Omental fat pad (tissue), 4 donors: ENCODE measurements at places on chromosomes 7 and 10.
A peak's percentile ranks its signal among the peaks of the same experiment; 100 is the strongest.

GRCh38 chr7:16399265-16399831 lies 22.0 kb downstream of the CRPPA start:
- DNase-seq: no peak

DNA sequence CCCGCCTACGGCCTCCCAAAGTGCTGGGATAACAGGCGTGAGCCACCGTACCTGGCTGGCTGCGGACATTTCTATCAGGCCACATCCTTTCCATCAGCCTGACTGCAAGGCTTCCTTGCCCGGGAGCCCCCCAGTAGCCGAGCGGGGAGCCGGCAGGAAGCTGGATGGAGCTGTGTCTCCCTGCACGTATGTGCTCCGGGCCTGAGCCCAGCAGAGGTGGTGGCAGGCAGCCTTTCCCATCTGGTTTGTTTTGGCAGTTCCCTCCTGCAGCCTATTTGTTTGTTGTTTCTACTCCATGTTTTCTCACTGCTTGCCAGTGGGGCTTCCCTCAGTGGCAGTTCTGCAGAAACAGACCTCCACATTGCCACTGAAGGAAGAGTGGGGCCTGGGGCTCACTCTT lies 5.4 kb downstream of the POP7 start:
- no peak for DNase-seq

DNA sequence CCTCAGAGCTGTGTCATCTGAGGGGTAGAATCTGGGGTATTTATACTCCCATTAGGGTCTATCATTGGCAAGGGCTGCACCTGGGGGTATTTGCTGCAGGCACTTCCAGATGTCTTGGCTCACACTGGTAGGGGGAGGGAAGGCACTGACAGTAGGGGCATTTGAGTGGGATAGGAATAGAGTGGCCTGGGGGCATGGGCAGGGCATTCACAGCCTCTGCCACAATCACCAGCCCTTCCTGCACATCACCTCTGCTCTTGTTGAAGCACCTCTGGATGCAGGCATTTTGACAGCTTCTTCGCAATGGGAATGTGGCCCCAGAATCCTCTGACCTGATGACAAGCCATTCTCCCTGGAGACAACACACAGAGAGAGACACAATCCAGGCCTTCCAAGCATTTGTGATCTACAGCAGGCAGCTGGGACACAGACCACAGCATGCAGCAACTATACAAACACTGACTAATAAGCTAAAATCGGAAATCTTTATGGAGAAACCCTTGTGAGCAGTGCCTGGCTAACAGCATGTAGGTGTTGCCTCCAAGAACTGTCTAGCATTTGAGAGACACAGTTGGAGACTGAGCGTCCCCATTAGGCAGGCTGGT lies 178.5 kb downstream of the KCNMA1 start:
- no peak for DNase-seq

GRCh38 chr7:77409739-77410547 lies 6.2 kb downstream of the GSAP start:
- DNase-seq: no peak

DNA sequence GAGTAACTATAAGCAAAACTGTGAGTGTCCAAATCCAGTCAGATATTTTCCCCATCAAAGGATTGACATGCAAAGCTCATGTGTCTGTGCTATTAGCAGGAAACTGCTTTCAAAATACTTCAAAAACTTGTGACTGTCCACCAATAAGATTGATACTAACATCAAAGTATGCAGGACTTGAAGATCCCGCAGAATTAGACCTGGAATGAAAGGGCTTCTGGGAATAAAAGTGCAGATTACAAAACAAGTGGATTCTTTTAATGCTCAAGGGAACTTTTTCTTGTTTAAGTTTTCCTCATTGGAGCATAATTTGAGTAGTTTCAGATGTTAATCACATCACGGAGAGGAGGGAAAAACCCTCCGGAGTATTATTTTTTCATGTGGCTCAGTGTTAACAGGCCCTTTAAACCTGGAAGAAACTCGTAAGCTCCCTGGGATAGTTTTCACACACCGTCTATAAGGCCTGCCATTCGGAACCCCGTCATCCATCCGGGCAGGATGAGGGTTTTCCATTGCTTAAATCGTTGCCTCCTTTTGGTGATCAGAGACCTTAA lies 33.9 kb upstream of the MKX start:
- DNase-seq: no peak

GRCh38 chr10:13830385-13830784 lies 243.6 kb downstream of the PRPF18 start:
- DNase-seq: no peak

DNA sequence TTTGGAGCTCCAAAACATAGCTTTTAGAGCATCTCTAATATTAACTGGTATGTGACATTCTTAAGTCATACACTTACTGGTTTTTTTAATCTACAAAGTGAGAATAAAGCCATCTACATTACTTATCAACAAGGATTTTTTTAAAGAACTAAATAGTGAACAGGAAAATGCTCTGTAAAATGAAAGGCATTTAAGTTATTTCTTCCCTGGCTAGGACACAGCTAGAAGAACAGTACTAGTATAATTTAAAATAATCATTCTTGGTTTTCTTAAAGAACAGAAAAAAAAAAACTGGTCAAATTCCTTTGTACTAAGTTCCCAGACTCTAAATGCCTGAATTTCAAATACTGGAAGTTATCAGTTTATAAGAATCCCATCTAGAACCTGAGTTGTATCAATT lies 139.5 kb downstream of the SRPK2 start:
- DNase-seq: no peak

- DNase-seq: no peak
Observed at GRCh38 chr10:125265579-125265955, 105.2 kb upstream of the CTBP2 start.

- DNase-seq: no peak
Observed at GRCh38 chr7:138924501-138925225, 56.5 kb downstream of the KIAA1549 start.

DNA sequence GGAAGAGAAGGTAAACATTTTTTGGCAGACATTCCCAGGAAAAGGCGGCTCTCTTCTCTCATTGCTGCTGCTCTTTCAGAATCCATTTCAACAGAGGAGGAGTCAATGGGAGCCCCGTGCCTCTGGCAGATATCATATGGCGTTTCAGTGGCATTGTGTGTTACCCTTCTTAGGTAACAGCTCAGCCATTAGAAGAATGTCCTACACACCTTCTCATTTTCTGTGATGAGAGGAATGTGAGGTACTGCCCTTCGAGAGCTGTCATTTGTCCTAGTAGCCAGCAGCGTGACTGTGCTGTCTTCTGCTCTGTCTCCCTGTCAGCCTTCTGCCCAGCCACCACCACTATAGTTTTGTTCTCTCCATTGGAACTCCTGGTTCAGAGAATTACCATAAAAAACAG lies 102.4 kb downstream of the EGFR start:
- no peak for DNase-seq

- no peak for DNase-seq
Observed at GRCh38 chr7:23787272-23787671, 77.3 kb downstream of the STK31 start.

- no peak for DNase-seq
Observed at GRCh38 chr10:74921744-74922143, 95.3 kb downstream of the KAT6B start.

- no peak for DNase-seq
Observed at GRCh38 chr7:71535616-71536015, 403.7 kb downstream of the GALNT17 start.

GRCh38 chr7:151572136-151572535 lies 52.4 kb upstream of the RHEB start:
- DNase-seq: no peak

GRCh38 chr7:80729591-80730320 lies 91.3 kb downstream of the CD36 start:
- DNase-seq: no peak

DNA sequence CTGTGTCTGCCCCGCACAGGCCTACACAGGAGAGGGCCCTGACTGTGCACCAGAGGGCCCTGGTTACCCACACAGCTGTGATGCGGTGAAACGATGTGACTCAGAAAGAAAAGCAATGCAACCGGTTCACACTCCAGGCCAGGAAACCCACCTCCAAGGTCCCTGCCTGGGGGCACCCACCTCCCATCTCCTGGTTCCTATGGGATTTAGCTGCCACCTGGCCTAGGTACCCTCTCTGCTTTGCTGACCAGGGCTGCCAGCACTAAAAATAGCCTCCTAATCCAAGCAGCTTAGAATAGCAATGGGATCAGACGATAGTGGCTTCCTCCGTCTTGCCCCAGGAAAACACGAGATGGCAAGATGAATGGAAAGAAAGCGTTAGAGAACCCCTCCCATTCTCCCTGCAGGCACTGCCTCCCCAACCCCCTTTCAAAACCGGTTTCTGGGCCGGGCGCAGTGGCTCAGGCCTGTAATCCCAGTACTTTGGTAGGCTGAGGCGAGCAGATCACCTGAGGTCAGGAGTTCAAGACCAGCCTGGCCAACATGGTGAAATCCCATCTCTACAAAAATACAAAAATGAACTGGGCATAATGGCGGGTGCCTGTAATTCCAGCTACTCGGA lies 12.4 kb downstream of the RBP3 start:
- DNase-seq: no peak

- DNase-seq: no peak
Observed at GRCh38 chr7:134552105-134552504, 3.2 kb downstream of the AKR1B15 start.

DNA sequence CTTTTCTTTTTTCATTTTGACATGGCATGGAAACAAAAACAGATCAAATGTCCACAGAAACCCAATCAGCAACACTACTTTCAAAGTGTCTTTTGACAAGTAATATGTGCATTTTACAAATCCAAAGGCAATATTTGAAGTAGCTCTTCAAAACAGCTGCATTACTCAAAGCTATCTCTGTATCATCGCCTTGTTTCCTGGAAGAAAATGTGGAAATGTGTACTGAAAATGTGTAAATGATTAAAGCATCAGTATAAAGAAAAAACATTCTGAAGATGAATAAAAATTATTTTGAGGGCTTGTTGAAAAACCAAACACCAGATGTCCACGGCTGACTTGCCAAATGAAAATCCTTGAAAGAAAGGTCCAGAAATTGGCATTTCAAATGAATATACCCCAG lies 16.5 kb upstream of the ITGB8 start:
- no peak for DNase-seq

GRCh38 chr7:30779574-30779973 lies 8.4 kb downstream of the MINDY4 start:
- no peak for DNase-seq

DNA sequence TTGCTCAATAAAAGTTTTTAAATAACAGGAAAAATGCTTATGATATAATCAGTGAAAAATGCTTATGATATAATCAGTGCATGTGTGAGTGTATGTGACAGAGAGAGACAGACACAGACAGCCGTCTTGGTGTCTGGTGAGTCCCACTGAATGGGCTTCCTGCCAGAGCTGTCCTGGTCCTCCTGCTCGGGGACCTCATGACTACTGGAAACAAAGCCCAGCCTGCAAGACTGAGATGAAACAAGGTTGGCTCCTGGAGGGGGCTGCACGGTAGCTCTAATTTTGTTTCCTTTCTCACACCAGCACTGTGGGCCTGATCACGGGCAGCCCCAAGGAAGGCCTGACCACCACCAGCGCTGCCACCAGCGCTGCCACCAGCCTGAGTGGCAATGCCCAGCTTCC lies 57.3 kb downstream of the NRP1 start:
- peak; percentile 29 for DNase-seq

DNA sequence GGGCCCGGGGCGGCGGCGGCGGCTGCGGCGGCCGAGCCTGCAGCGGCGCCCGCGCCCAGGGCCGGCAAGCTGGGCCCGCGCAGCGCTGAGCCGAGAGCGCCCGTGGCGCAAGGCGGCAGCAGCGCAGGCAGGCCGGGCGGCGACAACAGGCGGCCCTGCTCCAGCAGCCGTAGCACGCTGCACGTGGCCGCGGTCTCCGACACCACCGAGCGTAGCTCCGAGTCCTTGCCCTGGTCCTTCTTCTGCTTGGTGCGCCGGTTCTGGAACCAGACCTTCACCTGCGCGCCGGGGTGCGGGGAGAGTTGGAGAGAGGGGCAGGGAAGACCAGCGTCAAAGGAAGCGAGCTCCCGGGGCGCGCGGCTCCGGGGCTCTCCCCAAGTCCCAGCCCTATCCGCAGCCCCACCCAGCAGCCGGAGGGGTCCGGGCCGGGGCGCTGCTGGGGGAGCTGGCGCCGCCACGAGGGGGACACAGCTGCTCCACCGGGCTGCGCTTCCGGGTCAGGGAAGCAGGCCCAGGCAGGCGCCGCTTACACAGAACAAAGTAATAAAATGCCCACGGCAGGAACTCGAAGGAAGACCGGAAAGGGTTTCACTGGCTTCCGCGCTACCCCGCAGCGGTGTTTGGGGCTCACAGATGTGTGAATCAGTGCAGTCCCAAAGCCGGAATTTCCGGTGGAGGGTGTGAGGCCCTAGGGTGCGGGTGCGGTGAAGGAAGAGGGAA lies 3.6 kb downstream of the VAX1 start:
- DNase-seq: no peak

- DNase-seq: no peak
Observed at GRCh38 chr10:13440185-13441061, 88.4 kb downstream of the BEND7 start.

- DNase-seq: no peak
Observed at GRCh38 chr7:44211126-44211675, 10.4 kb downstream of the YKT6 start.

- no peak for DNase-seq
Observed at GRCh38 chr10:24272374-24272773, 63.4 kb downstream of the KIAA1217 start.

GRCh38 chr10:127347202-127347959 lies 151.0 kb upstream of the INSYN2A start:
- no peak for DNase-seq

DNA sequence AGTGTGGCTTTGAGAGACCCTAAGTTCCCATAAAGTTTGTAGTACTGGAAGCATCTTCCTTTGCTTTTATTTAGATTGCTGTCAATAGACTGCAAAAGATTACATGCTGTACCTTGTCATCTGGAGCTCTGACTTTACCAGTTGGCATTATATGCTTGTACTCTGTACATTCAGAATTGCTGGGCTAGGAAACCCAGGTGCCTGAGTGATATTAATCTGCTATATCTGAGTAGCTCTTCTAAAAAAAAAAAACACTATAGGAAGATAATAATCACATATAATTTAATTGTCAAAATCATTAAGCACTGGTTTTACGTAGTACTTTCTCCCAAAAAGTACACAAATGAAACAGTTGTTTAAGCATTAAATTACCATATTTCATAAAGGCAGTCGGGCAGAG lies 12.3 kb downstream of the GATA3 start:
- no peak for DNase-seq

DNA sequence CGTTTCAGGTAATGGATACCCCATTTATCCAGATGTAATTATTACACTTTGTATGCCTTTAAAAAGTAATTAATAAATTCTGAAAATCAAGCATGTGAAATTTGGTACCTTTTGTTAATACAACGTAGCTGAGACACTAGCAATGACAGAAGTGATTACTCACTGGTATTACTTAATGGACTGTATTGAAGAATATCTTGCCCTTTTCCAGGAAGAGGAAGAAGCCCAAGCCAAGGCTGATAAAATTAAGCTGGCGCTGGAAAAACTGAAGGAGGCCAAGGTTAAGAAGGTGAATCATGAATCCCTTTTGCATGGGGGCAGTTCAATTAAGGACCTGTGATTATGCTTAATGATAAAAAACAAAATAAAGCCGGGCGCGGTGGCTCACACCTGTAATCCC lies 64.8 kb downstream of the APBB1IP start:
- no peak for DNase-seq

GRCh38 chr10:8316284-8316683 lies 261.8 kb downstream of the GATA3 start:
- no peak for DNase-seq
